Fibroblast of skin of abdomen (primary cell): ENCODE measurements at places on chromosomes 11 and 22.

DNA sequence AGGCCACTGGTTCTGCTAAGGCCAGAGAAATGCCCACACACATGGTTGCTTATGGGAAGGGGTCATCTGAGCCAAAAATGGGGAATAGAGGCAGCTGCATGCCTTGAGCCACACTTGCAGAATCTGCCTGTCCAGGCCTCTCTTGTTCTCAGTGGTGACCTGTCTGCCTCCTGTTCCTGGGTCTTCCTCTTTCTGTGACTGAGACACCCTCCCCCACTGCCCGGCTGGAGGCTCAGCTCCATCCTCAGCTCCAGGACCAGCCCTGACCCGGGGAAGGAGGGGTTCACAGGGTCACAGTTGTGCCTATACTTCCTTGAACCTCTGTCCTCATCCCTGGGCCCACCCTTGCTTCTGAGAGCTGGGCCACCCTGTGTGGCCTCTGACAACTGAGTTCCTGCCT lies 52.3 kb downstream of the CSF2RB start:
- no peak for DNase-seq

- DNase-seq: peak; percentile 1
These were observed 13.2 kb upstream of the OR4C12 start for GRCh38 chr11:49995565-49995964.

GRCh38 chr11:105740164-105740903 lies 130.5 kb downstream of the GRIA4 start:
- no peak for DNase-seq

GRCh38 chr22:39727541-39727940 lies 157.0 kb downstream of the CACNA1I start:
- no peak for DNase-seq

GRCh38 chr11:25576320-25576719 lies 755.6 kb upstream of the ANO3 start:
- DNase-seq: peak; percentile 13

GRCh38 chr11:112751329-112751728 lies 209.9 kb upstream of the NCAM1 start:
- DNase-seq: no peak

DNA sequence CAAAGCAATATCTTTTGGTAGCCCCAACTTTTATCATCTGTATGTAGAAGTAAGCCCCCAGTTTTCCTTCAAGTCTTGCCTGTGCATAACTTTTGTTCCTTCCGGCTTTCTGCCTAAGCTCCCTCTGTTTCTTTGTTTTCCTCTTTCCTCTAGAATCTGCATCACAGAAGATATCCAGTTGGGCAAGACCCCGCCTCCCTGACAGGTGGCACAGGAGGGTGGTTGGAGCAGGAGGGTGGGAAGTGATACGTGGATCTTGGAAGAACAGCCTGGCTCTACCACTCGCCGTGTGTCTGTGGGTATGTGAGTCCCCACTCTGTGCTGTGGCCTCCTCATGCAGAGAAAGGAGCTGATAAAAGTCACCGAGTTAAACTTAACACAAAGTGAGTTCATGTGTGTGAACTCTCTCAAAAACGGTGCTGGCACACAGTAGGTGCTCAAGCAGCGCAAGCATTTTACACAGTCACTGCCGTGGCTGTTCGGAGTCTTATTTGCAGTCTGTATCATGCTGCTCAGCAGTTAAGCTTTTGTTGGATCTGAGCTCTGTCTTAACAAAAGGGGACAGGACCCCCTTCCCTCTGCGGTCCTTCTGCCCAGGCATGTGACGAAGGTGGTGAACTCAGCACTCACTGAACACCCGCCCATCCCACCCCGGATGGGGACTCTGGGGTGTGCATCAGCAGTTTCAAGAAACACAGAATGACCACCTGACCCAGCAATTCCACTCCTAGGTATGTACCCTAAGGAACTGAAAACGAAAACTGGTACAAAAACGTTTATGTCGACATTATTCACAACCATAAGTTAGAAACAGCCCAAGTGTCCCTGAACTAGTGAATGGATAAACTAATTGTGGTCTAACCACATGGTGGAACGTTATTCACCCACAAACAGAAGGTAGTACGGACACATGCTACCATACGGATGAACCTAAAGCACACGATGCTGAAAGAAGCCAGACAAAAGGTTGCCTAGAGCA lies 249.1 kb downstream of the CTTN start:
- no peak for DNase-seq

DNA sequence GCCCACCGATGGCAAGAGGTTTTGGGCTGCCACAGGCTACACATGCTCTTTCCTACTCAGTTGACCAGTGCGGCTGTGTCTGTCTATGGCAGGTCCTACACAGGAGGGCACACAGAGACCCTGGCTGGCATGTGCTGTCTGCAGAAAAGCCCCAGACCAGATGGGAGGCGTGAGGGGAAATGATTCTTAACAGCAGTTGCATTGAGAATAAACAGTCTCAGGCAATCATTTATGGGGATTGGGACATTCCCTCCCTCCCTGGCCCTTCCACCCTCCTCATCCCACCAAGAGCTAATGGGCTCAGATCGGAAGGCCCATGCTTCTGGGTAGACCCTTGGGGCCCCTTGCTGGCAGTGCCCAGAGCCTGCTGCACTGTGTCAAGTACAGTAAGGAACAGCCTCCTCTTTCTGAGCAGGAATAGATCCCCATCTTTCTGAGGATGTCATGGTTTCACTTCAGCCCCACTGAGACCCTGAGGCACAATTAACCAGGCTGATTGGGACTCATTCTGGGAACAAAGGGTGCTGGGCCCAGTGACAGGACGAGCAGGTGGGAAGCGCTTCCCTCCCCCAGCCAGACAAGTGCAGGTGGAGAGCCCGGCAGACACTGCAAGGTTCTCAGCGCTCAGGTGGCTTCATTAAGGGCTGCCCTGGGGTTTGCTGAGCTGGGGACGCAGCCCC lies 28.3 kb downstream of the TSPAN18 start:
- no peak for DNase-seq

DNA sequence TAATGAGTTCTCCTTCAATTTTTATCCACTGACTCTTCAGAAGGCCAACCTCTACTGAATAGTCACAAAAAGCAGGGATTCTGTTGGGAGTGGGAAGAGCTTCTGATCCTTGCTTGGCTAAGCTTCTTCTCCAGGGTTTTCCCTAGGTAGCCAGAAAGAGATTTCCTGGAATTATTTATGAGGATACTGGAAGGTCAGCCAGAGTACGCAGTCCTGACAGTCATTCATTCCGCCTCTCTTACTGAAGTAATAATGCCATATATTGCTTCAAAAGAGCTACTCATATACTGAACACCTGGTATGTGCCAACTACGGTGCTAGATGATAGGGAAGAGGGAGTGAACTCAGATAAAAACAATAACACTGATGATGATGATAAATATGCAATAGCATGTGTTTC lies 116.1 kb downstream of the CCDC34 start:
- DNase-seq: peak; percentile 57

DNA sequence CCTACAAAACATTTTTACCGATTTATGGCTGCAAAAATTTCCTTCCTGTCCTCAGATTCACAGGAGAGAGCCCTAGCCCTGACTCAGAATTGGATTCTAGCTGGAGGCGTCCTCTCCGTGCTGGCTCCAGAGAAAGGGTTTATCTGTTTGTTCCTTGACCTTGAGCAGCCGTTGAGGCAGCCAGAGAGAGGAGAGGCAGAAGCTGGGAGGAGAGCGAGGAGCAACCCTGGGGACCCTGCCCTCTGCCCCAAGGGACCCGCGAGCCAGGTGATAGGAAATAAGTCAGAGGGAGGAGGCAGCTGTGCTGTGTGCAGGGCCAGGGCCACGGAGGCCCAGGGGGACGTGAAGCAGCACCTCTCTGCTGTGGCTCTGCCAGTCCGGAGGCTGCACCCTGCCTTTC lies 75.6 kb downstream of the IGLL1 start:
- no peak for DNase-seq
